ENCODE measurements at places on chromosomes 7 and 10. TPM values are rescaled to one million over a fixed set of nuclear protein-coding genes. Genes with fewer than 3 reads are reported as not detected.

The FKBP6 gene
- total RNA-seq: not detected

The MKX gene
- total RNA-seq: not detected

The PCLO gene
- not detected for total RNA-seq

The GBX1 gene
- not detected for total RNA-seq

The AIFM2 gene
- total RNA-seq: 1.0 TPM

The UPK3B gene
- 0.52 TPM for total RNA-seq

The THSD7A gene
- total RNA-seq: 0.10 TPM

The SAMD9 gene
- total RNA-seq: 52.7 TPM

The WIPF3 gene
- under 0.01 TPM for total RNA-seq

The CYP26C1 gene
- not detected for total RNA-seq

The SSC4D gene
- not detected for total RNA-seq

The ZNF727 gene
- 0.52 TPM for total RNA-seq

The SLC13A1 gene
- total RNA-seq: not detected

The PPA1 gene
- total RNA-seq: 133 TPM

The CDC14C gene
- total RNA-seq: 0.21 TPM

The CPVL gene
- total RNA-seq: 132 TPM

The LOXL4 gene
- 0.10 TPM for total RNA-seq

The C10orf53 gene
- not detected for total RNA-seq
